ENCODE measurements at places on chromosomes 6 and 20. TPM values are rescaled to one million over a fixed set of nuclear protein-coding genes. Genes with fewer than 3 reads are reported as not detected.

DNA sequence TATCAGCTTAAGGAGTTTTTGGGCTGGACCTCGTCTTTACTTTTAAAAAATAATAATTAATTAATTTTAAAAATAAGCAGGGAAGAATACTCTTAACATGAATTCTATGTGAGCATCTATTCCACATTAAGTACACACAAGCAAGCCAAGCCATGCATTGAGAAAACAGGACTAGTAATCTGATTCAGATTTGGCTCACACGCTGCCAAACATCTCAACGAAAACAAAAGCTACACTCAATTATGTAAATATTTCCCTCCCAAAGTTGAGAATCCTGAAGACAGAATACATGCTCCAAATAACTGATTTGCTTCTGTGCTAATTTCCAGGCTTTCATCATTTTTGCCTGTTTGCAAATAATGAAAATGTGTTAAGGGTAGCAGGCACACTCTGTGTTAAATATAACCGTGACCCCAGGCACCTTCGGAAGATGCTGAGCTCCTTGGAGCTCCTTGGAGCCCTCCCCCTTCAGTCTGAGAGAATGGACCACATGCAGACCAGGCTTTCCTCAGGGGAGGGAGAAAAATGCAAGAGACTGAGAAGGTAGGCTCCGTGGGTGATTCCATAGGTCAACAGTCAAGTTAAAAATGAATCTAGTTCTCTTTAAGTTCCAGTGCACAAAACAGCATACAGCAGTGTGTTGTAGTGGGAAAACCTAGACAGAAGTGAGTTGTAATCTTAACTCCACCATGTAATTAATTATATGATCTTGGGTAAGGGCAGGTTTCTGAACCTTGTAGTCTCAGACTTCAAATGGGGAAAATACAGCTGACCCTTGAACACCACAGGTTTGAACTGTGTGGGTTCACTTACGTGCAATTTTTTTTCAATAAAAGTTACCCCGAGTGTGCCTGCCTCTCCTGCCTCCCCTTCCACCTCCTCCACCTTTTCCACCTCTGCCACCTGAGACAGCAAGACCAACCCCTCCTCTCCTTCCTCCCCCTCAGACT, 161.3 kb upstream of the RREB1 start:
- DNase-seq = no peak

DNA sequence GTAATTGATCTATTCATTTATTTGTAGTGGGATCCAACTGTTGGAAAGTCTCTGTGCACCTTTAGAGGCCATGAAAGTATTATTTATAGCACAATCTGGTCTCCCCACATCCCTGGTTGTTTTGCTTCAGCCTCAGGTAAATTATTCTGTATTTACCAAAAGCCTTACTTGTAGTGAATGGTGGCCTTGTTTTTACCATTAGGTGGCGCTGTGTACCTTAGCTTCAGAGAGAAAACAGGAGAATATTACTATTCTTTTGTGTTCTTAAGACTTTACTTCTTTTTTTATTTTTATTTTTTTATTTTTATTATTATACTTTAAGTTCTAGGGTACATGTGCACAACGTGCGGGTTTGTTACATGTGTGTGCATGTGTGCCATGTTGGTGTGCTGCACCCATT, 23.7 kb downstream of the PEX7 start:
- DNase-seq = peak; percentile 63

DNA sequence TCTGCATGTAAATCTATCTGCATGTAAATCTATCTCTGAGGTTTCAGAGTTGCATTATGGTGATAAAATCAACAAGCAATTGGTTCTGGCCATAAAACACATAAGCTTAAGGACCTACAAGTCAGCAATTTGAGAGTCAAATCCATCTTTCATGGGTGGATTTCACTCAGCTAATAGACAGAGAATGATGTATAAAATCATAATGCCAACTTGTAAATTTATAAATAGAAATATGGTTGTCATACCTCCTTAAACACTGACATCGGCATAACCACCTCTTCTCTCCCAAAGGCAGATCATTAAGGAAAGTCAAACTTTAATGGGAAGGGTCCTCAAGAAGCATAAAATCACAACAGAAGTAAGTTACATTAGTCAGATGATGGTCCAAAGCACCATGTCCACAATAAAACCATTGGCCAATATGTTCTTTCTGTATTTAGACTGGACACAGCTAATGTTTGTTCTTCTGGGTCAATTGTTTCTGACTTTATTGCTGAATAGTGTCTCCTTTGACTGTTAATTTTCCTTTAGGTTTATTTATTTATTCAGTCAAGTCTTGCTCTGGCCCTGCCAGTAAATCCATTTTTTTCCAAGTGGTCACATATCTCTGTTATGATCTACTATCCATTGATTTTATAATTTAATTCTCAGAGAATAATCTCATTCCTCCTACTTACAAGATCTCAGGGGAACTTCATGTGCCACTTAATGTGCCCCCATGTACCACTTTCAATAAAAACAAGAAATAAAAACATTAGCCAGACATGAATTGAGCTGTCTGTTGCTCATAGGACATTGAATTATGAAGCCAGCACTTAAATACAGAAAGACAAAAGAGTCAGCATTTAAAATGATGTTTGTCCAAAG, 382.9 kb upstream of the IRAK1BP1 start:
- no peak for DNase-seq

DNA sequence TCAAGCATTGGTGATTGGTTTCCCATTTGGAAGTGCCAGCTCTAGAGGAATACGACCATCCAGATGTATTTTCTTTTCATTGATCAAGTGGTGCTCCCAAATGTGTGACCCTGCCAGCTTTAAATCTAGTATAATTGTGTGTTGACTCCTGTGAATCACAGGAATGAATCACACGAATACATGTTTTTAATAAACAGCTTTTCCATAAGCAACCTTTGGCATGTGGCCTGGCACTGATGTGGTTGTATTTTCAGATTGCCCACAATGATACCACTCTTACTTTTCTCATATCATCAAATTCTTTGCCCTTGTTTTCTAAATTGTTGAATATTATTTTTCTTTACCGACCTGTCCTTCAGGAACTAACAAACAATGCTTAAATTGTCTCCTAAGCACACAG, 367 bp downstream of the GSTA3 start:
- no peak for DNase-seq

DNA sequence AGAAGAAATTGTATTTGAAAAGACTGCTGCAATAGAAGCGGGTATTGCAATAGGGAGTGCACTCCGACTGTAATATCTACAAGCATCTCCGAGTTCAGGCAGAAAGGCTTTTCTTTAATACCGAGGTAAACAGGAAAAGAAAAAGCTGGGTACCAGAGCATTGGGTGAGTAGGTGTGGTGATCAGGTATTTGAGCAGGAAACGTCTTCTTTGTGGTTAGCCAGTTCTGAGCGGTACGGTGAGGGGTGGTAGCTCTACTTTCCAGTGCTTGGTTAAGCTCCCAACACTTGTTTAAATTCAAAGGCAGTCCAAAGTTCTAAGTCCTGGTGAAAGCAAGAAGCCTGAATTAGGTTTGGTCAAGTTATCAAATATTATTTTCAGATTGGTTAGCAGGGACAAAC, 404.1 kb downstream of the LMBRD1 start:
- DNase-seq = no peak

- DNase-seq = no peak
Observed at GRCh38 chr6:37502703-37503291, 3.1 kb upstream of the CCDC167 start.

- no peak for DNase-seq
Observed at GRCh38 chr6:146388736-146389364, 154.8 kb upstream of the RAB32 start.

- DNase-seq = no peak
Observed at GRCh38 chr6:35474942-35475570, 6.9 kb downstream of the RPL10A start.

DNA sequence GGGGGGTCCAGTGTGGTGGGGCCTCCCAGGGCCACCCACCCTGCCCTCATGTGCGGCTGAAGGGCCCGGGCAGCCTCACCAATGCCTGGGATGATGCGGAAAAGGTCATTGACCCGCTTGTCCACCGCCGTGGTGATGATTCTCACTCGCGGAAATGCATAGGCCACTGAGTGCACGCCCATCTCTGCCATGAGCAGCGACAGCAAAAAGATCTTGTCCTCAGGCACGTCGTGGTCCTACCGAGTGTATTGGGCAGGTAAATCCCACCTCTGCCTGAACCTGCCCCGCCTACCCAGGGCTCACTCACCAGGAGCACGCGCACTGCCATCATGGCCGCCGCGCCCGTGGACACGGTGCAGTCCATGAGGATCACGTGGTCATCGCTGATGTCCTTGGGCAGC, 16.1 kb downstream of the UCKL1 start:
- DNase-seq = no peak

DNA sequence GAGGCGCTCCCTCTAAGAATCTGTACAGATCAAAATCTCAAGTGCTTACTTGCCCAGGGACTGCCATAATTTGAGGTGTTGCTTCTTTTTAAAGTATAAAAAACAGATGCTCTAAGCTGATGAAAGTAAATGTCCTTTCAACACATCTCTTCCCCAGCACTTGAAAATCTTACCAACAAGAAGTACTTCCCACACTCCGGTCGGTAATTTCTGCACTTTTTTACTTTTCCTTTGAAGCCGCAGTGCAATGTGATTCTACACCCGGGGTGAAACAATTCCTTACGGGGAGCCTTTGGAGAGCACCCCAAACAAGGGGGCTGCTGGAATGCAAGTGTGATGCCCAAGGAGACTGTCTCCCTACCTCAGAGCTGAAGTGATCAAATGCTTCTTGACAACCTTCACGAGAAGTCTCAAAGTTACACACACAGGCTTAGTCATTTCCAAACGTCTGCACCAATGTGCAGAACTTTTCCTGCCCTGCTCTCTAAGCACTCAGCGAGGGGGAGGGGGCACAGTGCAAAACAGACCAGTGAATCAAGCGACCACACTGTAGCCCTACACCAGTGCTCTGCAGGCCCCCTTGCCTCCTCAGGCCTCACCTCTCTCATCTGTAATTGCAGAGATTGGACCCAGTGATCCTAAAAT, 56.7 kb downstream of the ATXN1 start:
- DNase-seq = no peak

DNA sequence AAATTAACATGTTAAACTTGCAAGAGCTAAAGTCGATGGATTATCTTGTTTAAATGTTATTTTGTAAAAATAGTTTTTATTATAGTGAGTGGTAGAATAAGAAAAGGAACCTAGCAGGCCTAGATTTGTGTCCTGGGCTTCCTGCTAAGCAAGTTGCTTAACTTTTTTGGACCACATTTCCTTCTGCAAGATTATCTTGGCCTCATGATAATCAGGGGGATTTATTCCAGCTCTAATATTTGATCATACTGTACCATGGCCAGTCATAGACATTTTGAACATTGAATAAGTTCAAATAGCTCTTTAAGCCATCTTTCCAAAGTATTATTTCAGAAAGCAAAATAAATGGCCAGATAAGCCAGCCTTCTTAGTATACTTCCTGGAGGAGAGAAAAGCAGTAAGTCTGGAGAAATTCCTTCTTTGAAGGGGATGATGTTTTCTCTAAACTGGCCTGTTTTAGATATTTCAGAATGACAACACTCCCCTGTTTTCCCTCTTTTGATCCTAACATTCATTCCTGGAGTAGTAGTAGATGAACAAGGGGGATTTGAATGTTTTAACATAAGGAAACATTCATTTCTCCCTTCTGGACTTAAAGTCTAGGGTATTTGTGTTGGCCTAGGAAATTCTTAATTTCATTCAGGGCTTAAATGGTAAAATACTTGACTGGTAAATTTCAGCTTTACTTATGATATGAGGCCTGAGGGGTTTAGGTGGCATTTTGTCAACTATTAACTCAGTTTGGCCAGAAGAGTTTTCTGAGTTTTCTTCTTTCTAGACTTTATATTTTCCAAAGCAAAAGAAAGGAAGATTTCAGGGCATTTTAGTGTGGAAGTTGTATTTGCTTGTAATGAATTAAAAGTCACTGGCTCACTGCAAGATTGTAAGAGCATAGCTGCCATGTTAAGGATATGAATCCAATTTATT, 108.8 kb upstream of the SCGN start:
- no peak for DNase-seq

- no peak for DNase-seq
Observed at GRCh38 chr6:159118924-159119323, 50.3 kb upstream of the FNDC1 start.

DNA sequence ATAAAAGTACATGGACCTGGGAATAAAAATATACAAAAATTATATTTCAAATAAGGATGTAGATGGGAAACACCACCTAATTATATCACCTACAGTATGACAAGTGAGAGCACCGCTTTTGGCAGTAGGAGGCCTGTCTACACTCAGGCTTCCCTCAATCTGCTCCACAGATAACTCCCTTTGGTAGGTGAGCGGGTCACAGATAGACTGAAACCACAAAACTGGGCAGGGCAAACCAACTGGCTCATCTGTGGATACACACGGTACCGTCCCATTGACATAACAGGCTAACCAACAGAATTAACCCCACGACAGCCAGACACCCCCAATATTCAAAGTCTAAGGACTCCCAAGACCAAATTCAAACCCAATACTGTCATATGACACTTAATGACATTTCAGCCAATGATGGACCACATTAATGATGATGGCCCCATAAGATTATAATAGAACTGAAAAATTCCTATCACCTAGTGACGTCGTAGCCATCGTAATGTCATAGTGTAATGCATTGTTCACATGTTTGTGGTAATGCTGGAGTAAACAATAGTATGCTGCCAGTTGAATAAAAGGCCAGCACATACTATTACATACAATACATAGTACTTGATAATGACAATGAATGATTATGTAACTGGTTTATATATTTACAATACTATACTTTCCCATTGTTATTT, 109.7 kb downstream of the MBOAT1 start:
- DNase-seq = no peak

DNA sequence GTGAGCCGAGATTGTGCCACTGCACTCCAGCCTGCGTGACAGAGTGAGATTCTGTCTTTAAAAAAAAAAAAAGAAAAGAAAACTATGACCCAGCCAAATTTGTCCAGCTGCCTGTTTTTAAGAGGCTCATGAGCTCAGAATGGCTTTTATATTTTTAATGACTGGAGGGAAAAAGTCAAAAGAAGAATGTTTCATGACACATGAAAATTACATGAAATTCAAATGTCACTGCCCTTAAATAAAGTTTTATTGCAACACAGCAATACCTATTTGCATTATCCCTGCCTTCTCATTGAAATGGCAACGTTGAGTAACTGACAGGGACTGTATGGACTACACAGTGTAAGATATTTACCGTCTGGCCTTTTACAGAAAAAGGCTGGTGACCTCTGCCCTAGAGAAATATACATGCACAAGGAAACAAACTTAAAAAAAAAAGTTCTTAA, 11.4 kb downstream of the SENP6 start:
- no peak for DNase-seq

DNA sequence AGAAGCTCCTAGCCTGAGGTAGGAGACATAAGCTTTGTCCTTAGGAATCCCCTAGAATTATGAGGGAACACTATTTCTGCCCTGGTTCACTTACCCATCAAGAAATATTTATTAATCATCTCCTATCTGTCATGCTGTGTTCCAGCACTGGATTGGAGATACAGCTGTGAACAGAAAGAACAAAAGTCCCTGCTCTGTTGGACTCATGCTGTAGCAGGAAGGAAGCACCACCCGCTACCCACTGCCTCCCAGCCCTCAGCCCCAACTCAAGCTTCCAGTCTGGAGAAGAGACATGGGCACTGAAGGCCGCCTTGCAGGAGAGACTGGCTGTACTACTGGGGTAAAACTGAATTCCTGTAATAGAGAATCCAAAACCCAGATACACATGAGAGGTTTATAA, 78.0 kb downstream of the MDGA1 start:
- no peak for DNase-seq

HLA-DPA1 gene
- total RNA-seq = 185 TPM

HAO1 gene
- total RNA-seq = 2.7 TPM

TMEM14C gene
- total RNA-seq = 111 TPM

QKI gene
- total RNA-seq = 80.0 TPM

MYBL2 gene
- total RNA-seq = 1.6 TPM

SHLD1 gene
- total RNA-seq = 12.1 TPM

IP6K3 gene
- 0.26 TPM for total RNA-seq

SALL4 gene
- total RNA-seq = 0.20 TPM

COQ3 gene
- 4.3 TPM for total RNA-seq

CALHM4 gene
- not detected for total RNA-seq
